ENCODE measurements at places on chromosomes 3 and 15.
A peak's percentile ranks its signal among the peaks of the same experiment; 100 is the strongest.

- DNase-seq: no peak
Observed at GRCh38 chr3:86563400-86563970, 427.5 kb downstream of the VGLL3 start.

DNA sequence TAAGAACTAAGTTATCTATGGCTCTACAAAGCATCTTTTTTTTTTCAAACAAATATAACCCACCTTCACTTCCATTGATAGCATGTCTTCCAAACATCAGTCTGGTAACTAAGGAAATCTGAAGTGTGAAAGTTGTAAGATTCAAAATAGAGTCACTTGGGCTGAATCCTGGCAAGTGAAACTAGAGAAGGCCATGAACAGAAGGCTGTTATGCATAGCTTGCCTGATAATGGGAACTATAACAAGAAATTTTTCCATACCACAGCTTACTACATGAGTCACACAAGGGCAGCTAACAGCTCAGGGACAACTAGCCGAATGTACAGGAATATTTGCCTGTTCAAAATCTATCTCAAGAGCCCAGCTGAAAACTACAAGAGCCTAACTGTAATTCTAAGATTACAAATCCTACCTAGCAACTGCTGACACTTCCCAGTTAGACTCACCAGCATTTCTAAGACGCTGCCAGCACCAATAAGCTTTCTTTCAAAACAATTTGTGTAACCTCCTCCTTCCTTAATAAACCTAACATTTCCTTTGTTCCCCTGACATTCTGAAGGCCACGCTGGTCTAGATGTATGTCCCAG lies 1066.5 kb downstream of the PLOD2 start:
- no peak for DNase-seq

DNA sequence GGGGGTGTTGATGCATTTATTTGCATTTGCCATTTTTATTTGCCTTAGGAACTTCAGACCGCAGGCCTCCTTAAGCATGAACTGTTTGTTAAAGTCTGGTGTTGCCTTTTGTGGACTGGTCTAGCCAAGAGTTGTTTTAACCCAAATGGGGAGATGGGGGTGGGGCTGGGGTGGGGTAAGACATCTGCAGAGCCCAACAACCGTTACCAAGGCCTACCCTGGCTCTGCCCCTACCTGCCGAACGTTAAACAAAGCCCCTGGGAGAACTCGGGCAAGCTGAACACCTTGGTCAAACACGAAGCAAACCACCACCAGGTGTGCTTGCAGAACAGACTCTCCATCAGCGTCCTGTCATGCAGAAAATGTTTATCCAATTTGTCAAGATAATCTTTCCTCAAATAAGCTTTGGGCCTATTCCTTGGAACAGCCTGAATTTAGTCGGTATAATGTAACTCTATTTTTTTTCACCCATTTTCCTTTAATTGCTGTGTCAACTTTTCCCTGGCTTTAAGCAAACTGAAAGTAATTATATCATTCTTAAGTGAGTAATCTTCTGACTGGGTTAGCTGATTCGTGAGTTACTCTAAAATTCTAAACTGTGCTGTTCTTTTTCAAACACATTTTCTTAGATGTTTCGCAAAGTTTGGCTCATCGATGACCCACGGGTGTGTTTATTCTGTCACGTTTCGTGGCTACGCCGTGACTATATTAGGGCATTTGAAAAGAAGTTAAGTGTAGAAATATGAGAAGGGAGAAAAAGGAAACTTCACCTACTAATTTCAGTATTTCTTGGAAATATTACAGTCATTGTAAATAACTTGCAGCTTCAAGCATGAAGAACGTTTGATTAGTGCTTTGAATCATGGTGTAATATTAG lies 127.6 kb downstream of the SOX2 start:
- DNase-seq: no peak

GRCh38 chr3:113086560-113087461 lies 96.0 kb downstream of the GTPBP8 start:
- no peak for DNase-seq

- no peak for DNase-seq
Observed at GRCh38 chr3:114846779-114847178, 300.3 kb downstream of the ZBTB20 start.

GRCh38 chr3:133881939-133882825 lies 13.5 kb downstream of the RAB6B start:
- no peak for DNase-seq

- DNase-seq: peak; percentile 51
Observed at GRCh38 chr15:86743283-86743903, 663.7 kb downstream of the AGBL1 start.

DNA sequence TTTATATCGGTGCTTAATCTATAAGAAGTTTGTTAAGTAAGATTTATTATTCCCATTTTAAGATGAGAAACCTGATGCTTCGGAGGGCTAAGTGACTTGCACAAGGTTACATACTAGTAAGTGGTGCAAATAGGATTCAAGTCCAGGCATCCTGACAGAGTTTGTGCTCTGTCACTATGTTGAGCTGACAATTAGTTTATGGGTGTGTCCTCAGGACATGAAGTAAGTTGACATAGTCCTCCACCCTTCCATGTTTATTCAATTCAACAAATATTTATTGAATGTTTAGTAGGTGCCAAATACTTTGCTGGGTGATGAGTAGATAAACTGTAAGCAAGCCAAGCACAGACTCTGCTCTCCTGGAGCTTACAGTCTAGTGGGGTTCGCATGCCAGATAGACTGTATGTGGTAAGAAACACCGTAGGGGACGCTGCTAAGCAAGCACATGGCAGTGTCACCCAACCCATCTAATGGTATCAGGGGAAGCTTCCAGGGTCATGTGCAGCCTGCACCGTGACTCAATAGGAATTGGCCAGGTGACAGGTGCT lies 342.7 kb upstream of the SATB1 start:
- no peak for DNase-seq

DNA sequence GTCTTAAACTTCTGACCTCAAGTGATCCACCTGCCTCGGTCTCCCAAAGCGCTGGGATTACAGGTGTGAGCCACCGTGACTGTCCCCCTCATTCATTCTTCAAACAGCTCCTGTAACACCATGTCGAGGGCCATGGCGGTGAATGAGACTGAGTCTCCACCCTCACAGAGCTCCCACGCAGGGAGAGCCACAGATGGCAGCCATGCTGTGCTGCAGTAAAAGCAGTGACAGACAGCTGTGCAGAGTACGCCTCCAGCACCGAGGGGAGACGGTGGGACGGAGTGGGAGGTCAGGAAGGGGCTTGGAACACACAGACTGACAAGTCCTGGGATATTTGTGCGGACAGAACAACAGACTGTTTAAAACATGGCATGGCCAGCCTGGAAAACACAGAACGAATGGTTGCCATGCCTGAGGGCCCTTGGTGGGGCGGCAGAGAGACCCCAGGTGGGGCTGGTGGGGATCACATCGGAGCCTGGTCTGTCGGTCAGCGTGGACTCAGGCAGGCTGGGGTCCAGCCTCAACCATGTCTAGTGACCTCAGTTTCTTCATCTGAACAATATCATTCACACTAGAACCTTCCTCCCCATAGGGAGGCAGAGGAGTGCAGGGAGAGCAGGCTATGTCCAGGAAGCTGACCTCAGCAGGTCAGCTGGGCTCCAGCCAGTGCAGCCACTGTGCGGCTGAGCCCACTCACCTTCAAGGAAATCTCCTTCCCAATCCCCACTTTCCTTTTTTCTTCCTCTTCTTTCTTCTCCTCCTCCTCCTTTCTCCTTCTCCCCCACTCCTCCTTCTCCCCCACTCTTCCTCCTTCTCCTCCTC lies 20.6 kb upstream of the LCTL start:
- DNase-seq: no peak

DNA sequence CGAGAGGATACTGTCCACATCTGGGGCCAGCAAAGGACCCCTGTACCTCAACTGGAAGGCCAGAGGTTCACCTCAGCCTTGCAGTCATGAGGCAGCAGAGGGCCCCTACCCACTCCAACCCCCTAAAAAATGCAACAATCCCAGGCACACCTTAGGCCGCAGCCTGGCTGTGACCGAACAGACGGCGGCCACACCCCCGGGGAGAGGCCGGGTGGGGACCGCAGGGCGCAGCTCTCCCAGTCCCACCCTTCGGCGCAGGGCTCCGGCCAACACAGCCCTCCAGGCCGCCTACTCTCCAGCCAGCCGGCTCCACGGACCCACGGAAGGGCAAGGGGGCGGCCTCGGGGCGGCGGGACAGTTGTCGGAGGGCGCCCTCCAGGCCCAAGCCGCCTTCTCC lies 457 bp upstream of the DNAJA4 start:
- DNase-seq: no peak

DNA sequence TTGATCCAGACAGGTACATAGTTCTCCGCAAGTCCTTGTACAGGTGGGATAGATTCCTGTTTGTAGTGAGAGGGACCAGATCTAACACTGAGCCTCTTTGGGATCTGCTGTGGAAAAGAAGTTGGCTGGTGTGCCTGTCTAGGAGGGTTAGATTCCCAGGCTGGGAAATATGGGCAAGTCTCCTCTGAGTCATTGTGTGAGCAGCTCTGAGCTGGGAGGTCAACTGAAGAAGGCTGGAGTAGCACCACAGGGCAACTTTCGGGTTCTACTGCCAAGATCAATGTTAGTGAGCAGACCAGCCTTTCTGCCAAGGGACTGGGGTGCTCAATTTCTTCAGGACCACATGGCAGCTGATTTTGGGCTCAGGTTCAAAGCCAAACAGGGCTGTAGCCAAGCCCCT lies 33.4 kb downstream of the CLDN1 start:
- no peak for DNase-seq

GRCh38 chr3:183664913-183665381 lies 29.5 kb downstream of the KLHL24 start:
- no peak for DNase-seq

GRCh38 chr3:42165211-42165610 lies 74.1 kb downstream of the TRAK1 start:
- no peak for DNase-seq

DNA sequence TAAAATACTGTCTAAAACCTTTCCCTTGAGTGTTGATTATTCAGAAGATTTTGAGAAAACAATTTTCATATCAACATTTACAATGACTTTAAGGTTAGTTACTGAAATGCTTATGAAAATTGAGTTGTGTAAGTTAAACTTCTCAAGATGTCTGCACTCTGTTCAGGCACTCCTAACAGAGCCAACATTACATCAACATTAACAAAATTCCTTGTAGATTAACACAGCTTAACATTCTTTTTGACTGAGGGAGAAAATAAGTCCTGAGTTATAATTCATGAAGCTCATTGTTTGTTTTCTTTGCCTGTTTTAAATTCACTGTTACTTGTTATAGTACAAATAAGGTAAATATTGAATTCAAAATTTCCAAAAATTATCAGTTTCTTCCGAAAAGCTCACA lies 9.0 kb downstream of the ACKR4 start:
- no peak for DNase-seq

DNA sequence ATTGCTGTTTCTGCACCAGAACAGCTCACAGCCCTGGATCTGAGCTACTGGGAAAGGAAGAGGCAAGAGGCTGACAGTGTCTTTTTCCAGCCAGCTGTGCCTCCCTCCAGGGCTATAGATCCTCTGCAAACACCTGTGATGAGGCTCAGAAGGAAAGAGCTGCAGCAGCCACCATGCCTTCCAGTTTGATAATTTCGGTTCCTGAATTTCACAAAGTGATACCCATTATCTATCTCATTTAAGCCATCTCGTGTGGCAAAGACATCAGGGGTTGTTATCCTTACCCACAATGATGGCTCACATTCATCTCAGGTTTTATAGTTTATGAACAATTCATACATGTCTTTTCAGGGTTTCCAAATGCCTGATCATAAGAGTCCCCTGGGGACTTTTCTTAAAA lies 1.8 kb upstream of the LARP6 start:
- no peak for DNase-seq

GRCh38 chr3:2495746-2496145 lies 397.1 kb downstream of the CNTN4 start:
- DNase-seq: no peak

- no peak for DNase-seq
Observed at GRCh38 chr3:65091565-65091964, 403.8 kb upstream of the ADAMTS9 start.

GRCh38 chr3:156253150-156253549 lies 132.8 kb downstream of the KCNAB1 start:
- no peak for DNase-seq

DNA sequence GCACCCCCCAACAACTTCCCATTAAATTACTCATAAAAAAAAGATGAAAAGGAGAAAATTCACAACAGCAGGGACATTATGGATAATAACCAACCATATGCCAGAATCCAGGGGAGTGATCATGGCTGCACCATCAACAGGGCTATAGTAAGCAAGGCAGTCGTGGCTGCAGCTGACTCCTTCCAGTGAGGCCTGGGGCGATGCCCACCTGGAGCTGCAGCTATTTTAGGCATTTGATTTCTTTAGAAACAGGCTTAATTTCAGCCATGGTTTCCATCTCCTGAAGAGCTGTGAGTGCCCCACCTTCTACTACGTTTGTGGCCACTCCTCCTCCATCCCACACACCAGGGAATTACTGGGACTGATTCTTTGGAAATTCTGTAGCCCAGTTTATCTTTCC lies 84.0 kb downstream of the MINAR1 start:
- no peak for DNase-seq

DNA sequence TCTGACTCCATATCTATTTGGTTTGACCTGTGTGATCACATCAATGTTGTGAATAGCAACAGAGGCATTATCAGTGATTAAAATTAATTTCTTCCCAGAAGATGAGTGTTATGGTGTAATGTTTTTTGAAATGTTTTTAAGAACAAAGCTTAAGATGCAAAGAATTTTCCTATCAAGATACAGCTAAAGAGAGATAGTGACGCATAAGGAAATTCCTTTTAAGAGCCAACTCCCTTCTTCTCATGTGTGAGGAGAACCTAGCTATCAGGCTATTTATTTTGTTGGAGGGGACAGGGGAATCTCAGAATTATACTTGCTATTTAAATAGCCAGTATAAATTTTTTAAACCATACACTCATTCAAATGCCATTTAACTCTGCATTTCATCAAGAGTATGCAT lies 71.3 kb downstream of the COL8A1 start:
- no peak for DNase-seq

GRCh38 chr3:128188956-128189355 lies 35.7 kb downstream of the EEFSEC start:
- DNase-seq: no peak

GRCh38 chr15:78880242-78880533 lies 7.5 kb downstream of the MORF4L1 start:
- no peak for DNase-seq

DNA sequence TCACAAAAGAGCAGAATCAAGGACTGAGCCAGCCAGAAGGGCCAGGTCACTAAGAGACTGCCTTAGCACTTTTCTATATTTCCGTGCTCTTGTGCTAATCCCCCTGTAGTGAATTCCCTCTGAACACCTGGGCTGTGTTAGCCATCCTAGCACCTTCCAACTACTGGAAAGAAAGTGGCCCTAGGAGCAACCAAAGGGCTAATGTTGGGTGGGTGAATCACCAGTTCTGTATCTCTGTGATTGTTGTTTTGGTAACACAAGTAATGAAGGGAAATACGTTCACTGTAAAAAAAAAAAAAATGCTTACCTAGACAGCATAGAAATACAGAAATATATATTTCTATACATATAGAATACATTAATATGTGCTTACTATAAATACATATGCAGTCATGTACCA lies 43.9 kb downstream of the PXYLP1 start:
- no peak for DNase-seq

DNA sequence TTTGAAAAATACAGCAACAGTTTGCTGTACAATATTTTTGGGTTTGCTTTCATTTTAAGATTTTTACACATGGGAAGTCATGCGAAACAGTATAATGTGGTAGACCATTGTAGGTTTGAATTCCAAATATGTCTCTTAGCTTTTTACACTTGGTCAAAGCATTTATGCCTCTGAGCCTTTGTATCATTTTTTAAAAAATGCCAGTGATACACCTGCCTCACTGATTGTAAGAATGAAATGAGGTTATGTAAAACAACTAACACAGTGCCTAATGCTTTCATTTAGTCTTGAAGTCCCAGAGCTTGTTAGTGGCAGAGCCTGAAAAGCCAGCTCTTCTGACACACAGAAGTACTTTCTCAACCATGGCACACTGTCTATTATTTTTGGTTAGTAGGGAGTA lies 202.0 kb downstream of the UBE2E2 start:
- DNase-seq: no peak
